ENCODE measurements at places on chromosomes 7 and 10.

DNA sequence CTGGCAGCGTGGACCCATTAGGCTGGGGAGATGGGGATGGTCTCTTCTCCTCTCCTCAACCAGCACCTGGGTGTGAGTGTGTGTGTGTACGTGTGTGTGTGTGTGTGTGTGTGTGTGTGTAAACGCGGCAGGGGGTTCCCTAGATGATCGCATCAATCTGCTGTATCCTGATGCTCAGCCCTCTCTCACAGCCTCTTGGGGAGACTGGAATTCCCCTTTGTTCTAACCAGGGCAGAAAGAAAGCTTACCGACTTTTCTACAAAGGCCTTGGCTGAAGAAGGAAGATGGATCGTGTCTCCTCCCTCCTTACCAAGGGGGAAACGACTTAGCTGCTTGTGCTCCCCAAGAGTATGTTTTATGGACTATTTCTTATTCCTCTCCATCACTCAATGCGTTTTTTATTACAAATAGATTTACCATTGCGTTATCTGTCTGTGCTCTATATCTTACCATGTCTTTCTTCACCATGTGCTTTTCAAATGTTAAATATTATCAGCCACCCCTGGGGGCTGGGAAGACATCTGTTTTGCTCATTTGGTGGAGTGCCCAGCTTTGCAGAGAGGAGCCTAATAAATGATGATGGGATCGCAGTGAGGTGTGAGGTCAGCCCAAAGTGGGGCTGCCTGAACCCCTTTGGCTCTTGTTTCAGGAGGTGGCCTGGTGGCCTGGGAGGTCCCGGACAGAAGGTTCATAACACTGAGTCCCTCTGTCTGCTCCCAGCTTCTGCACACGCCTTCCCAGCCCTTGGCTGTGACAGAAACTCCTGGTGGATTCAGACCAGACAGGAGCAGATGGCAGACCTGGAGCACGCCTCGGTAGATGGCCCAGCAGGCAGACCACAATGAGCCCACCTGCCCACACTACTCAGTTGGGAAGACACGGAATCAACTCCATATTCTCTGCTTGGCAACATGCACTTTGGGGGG, 262.0 kb downstream of the PRPF18 start:
- no peak for DNase-seq

GRCh38 chr7:117775801-117776200, 97.4 kb downstream of the CTTNBP2 start:
- DNase-seq: no peak

DNA sequence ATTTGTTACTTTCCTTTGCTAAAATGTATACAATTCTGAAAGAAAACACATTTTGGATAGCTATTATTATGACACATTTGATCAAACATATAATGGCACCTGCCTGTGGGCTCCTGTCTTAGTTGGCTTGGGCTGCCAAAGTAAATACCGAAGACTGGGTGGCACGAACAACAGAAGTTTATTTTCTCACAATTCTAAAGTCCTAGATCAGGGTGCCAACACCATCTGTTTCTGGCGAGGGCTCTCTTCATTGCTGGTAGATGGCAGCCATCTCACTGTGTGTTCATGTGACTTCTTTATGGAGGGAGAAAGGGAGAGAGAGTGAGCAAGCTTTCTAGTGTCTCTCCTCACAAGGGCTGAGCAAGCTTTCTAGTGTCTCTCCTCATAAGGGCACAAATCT, 195.8 kb upstream of the FAM3C start:
- DNase-seq: no peak

- DNase-seq: peak; percentile 79
Observed at GRCh38 chr10:69515699-69516259, 57.4 kb downstream of the NEUROG3 start.

GRCh38 chr7:7554021-7554432, 12.7 kb upstream of the MIOS start:
- no peak for DNase-seq

DNA sequence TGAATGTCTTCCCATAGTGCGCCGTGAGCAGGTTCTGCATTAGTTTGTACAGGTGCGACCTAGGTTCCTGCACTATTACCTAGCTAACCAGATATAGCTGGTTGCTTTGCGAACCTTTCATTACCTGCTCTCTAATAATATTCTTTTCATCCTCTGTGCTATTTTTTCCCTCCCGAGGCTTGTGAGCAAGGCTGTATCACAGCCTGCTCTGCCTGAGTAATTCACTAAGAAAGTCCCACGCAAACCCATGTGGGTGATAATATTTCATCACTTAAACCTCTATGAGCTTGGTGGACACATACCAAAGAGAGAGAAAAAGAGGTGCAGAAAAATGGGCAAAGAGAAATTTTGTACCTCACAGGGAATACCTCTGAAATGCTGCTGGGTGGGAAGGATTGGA, 8.4 kb downstream of the INHBA start:
- no peak for DNase-seq

DNA sequence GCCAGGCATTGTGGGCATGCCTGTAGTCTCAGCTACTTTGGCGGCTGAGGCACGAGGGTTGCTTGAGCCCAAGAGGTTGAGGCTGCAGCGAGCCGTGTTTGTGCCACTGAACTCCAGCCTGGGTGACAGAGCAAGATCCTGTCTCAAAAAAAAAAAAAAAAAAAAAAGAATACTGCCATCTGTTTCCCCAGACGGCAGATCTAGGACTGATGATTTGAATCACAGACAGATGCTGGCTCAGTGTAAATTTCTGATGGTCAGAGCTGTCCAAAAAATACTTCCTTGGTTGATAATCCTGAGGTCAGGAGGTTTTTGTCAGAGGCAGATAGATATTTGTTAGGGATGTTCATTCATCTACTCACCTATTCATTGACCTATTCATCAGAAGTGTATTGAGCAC, 130.7 kb downstream of the REEP3 start:
- no peak for DNase-seq

- no peak for DNase-seq
Observed at GRCh38 chr7:141788296-141788695, 1.7 kb upstream of the TAS2R5 start.
